ENCODE measurements at places on chromosomes 1 and 21.

GRCh38 chr1:226542623-226543103 lies 5.9 kb upstream of the STUM start:
- DNase-seq = no peak

DNA sequence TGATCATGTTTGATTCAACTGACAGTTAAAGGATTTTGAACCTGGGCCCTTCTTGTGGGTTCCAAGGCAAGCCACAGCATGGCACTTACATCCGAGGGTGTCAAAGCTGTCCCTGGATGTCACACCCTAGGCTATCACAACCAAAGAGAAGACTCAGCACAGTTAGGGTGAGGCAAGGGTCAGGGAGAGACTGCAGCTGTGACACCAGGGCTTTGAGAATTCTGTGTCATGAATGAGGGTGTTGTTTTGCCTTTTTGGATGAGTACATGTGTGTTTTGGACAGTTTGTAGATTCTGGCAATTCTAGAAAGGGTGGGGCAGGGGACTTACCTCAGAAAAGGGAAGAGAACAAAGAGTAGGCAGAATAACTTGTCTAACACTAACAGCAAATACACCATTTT lies 37.8 kb upstream of the ZNF326 start:
- DNase-seq = no peak

DNA sequence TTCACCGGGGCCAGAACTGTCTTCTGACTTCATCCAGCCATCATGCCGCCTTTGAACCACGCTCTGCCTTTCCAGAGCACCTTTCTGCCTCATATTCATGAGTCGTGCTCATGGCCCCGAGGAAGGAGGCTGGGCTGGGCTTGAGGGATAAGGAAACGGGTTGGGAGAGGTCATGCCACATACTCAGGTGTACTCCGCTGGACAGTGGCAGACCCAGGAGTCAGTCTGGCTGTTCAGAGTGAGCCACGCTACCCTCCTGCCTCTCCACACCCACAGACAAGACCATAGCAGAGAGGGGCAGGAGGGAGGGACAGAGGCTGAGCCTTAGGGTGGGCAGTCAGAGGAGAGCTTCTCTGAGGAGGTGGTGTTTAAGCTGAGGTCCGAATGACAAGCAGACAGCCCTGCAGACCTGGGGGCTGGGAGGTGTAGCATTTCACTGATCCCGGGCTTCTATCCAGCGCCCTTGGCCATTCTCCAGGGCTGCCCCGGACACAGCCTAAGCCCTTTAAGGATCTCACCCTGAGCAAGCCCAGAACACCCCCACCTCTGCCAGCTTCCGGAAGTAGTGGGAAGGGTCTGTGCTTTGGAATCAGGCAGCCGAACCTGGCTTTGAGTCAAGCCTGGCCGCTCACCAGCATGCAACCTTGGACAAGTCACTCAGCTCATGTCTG lies 102.3 kb downstream of the LACTBL1 start:
- DNase-seq = no peak

DNA sequence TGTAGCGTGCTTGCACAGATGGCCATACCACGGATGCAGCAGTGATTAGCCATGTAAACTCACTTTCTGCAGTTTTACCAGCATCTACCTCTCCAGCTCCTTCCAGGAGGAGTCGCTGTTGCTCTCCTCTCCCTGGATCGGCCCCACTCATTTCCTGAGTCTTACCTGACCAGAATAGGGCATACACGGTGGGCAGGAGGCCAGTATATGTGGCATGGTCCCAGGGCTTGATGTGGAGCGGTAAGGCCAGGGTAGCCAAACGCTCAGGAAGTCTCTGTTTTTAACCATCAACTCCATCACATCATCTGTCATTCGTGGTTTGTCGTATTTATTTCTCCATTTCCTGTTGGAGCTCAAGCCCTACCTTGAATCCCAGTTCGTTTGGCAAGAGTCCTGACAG lies 163.4 kb upstream of the USP24 start:
- DNase-seq = peak; percentile 6

GRCh38 chr1:100411019-100411418 lies 58.7 kb downstream of the CDC14A start:
- no peak for DNase-seq

Data from HL-60 (cell line).